M059J (cell line): ENCODE measurements at places on chromosomes 5 and 9.

DNA sequence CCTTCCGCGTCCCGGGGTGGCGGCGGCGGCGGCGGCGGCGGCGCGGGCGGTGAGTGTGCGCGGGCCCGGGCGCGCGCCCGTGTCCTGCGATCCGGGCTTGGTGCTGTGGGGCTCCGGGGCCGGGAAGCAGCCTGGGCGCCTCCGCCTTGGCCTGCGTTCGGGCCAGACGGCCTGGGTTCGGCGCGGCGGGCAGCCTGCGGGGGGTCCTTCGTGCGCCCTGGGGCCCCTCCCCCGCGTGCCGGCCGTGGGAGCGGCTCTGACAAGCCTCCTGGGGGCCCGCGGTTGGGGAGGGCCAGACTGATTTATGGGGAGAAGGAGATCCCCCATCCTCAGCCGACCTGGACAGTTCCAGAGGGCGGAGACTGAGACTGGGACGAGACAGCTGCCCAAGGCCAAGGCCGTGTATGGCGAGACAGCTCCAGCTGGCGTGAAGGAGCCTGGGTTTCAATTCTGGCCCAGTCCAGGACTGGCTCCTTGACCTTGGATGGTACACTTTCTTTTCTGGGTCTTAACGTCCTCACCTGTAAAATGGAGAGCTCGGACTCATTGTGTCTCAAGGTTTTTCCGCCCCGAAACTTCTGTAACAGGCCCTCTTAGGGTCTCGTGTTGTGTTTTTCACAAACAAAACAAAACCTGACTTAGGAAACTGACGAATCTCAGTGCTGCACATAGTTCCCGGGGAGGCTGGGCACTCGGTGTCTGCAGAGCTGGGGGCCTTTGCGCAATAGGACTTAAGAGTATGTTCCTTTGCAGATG, 603 bp downstream of the TMEM268 start:
- peak; percentile 74 for DNase-seq

GRCh38 chr9:126112135-126112720, 214.4 kb upstream of the MVB12B start:
- no peak for DNase-seq

DNA sequence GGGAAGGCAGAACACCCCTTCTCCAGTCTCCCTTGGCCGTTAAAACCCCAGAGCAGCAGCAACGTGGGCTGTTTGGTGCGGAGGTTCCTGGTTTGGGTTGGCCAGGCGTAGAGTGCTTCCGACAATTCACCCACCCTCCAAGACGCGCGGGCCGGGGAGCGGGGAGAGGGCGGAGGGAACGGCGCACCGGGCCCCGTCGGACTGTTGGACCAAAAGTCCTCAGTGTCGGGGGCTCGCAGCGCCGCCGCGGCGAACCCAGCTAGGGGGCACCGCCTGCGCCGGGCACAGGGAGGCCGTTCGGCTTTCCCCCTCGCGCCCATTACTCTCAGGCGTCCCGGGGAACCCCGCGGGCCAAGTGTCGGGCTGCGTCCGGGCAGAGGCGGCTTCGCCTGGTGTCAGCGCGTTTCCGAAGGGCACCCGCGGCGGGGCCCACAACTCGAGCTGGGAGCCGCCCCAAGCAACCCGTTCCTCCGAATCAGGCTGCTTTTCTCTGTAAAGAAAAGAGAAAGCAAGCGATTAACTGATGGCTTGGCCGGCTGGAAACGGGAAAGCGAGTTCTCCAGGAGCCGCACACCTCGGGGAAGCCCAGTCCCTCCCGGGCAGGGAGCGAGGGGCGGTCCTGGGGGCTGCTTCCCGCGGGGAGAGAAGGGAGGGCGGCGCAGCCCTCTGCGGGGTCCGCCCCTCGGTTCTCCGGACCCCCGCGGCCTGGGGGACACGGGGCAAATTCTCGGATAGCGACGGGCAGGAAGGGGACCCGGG, 145.5 kb downstream of the ERCC6L2 start:
- DNase-seq, result peak; percentile 40

DNA sequence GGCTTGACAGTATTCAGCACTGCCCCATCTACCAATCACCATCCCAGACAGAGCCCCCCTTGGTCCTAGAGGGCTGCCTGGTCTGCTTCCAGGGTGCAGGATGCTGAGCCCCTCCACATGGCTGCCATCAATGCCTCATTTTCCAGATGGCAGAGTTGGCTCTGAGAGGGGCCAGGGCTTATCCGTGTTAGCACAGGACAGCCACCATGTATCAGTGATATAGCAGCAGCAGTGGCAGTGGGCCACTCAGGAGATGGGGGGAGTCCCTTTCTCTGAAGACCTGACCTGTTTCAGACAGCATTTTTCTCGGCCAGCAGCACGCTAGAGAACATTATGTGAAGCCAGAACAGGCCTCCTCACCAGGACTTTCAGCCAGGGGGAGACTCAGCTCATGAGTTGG, 1.6 kb upstream of the SMIM32 start:
- no peak for DNase-seq

DNA sequence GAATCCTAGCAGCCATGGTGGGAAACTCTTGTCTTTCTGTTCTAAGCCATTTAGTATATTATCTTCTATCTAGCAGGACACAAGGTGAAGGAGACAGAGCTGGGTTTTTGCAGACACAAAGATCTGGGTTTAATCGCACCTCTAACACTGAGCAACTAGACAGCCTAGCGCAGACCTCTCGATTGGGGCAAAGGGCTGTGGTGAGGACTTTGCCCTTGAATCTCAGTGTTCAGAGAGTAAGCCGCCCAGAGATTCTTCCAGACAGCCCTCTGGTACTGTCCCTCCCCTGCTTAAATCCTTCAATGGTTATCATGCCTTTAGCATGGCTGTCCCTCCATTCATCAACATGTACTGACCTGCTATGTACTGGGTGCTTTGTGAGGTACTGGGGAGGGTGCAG, 128.1 kb downstream of the CRB2 start:
- no peak for DNase-seq

DNA sequence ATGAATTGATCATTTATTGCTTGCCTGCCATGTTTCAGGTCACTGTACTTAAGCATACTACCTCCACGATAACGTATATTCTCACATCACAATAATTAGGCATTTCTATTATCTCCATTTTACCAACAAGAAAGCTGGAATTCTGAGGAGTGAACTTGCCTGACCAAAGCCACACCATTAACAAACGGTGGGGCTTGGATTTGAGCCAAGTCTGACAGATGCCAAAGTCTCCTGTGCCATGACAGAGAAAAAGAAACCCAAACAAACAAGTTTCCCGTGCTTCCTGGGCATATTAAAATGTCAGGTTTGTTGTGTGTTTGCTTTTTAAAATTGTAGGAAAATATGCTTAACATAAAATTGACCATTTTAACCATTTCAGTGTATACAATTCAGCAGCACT, 40.8 kb upstream of the KCNV2 start:
- DNase-seq, result peak; percentile 18

- no peak for DNase-seq
These were observed 2.7 kb downstream of the S1PR3 start for GRCh38 chr9:88993871-88994460.

- no peak for DNase-seq
These were observed 36.5 kb downstream of the KIF2A start for GRCh38 chr5:62342476-62342837.

GRCh38 chr5:32029261-32029660, 144.9 kb downstream of the GOLPH3 start:
- DNase-seq, result peak; percentile 75

- DNase-seq, result no peak
These were observed 605.4 kb upstream of the CLINT1 start for GRCh38 chr5:158464383-158464782.

DNA sequence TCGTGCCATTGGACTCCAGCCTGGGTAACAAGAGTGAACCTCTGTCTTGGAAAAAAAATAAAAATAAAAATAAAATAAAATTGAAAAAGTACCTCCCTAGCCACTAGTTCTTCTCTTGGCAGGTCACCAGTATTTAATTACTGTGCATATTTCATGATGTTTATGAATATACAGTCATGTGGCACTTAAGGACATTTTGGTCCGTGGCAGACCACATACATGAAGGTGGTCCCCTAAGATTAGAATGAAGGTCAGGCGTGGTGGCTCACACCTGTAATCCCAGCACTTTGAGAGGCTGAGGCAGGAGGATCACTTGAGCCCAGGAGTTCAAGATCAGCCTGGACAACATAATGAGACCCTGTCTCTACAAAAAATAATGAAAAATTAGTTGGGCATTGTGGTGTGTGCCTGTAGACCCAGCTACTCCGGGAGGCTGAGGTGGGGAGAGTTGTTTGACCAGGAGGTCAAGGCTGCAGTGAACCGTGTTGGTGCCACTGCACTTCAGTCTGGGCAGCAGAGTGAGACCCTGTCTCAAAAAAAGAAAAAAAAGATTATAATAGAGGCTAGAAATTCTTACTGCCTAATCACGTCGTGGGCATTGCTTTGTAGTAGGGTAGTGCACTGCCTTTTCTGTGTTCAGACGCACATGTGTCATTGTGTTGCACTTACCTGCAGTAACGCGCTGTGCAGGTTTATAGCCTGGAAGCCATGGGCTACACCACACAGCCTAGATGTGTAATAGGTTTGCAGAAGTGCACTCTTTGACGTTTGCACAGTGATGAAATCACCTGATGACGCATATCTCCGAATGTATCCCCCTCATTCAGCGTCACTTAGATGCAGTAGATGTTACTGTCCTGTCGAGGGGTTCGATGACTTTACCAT, 12.8 kb downstream of the EHMT1 start:
- DNase-seq, result no peak

GRCh38 chr5:115050866-115051265, 118.8 kb downstream of the TRIM36 start:
- no peak for DNase-seq

DNA sequence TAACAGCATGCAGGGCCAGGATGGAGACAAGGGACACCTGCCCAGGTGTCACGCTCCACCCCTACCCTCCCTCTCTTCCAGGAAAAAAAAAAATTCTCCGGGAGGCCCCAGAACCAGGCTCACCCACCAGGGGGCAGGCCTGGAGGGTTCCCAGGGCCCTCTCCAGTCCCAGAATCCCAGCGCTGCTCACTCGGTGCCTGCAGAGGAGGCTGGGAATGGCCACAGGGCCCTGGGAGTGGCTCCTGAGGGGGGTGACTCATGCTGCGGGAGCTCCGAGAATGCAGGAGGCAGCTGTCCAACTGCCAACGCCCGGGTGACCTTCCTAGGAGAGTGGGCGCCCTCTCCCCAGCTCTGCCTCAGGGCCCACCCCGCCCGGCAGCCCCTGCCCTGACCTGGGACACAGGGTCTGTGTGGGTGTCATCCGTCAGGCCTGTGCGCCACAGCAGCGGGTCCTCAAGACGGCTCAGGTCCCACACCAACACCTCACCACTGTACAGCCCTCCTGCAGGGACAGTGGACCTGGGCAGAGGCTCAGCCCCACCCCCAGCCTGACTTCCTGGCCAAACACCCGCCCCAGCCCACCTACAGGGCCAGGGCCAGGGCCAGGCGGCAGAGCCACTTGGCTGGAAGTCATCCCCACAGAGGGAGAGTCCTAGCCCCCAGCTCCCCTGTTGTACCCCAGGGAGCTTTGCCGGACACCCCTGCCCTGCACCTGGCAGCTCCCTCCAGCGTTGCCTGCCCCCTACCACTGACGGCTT, 21.2 kb downstream of the DYNC2I2 start:
- peak; percentile 98 for DNase-seq

- DNase-seq, result peak; percentile 43
These were observed 723 bp downstream of the PPP1R26 start for GRCh38 chr9:135480071-135480939.

DNA sequence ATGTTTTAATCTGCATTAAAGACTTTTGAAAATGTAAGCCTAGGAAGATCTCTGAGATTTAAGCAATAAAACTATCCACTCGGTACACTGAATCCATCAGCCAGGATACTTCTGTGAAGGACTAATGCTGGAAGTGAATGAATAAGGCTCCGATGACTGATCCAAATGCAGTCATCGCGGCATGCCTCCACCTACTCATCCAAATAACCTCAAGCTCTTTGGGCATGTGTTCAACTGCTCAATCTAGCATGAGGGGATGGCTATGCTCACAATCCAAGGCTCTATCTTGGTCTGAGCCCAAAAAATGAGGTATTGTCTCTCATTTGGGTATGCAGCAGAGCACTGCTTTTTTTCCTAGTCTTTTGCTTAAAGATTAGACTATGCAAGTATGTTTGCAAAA, 19.2 kb downstream of the MARCHF3 start:
- DNase-seq, result peak; percentile 95

- no peak for DNase-seq
These were observed 466.1 kb downstream of the PTPRD start for GRCh38 chr9:10146517-10147331.

DNA sequence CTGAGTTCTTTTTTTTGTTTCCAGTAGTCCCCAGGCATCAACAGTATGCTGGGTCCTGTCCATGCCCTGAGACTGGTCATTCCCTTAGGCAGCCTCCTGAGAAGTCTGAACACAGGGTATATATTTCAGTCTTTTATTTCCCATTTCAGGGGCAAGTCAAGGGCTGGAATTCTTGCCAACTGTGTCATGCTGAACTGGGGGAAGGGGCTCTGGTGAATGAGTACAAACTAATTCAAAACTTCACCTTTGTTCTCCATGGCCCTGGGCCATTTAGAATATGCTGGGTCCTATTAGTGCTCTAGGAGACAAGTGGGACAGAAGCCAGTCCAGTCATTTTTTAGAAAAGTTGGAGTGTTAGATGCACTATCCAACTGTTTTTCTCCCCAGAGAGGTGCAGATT, 170.3 kb downstream of the TMC1 start:
- DNase-seq, result no peak

DNA sequence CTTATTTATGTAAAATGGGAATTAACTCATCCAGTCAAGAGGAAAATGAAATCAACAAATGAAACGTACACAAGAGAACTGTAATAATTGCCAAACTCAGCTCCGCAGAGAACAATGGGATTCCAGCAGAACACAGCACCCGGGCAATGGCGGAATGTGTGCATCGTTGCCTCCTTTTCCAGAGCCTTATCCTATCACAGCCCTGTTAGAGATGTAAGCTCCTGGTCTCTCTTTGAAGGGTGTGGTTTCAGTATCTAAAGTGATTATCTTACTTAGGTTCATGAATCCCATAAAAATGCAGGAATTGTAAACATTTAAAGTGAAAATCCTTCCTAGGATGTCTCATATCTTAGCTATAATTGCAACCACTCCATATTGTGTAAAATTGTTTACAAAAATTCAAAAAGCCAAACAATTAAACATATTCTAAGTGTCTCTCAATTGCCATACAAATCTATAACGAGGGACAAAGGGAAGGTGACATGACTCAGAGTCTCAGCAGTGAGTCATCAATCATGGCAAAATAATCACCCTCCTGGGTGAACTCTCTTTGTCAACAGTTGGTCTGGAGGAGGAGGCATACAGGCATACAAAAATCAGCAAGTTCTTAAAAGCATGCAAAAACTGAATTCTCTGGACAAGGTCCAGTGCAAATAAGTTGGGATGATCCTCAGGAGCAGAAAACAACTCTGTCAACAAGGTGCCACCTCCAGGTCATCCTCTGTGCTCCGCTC, 22.6 kb downstream of the SEMA5A start:
- DNase-seq, result peak; percentile 91
